ENCODE measurements at places on chromosomes 4 and X.

GRCh38 chrX:11406109-11406765 is 113.0 kb downstream of the AMELX start:
- DNase-seq, result no peak

DNA sequence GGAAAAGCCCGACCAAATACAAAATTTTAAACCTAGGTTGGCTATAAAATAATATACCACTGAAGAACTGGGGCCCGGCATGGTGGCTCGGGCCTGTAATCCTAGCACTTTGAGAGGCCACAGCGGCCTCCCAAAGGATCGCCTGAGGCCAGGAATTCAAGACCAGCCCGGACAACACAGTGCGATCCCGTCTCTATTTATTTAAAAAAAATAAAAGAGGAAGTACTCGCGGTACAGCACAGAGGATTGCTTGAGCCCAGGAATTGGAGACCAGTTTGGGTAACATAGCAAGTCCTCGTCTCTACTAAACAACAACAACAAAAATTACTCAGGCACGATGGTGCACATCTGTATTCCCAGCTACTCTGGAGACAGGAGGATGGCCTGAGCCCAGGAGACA is 44.8 kb upstream of the CDKN2AIP start:
- no peak for DNase-seq

GRCh38 chr4:155248002-155248896 is 39.8 kb downstream of the NPY2R start:
- DNase-seq, result no peak

DNA sequence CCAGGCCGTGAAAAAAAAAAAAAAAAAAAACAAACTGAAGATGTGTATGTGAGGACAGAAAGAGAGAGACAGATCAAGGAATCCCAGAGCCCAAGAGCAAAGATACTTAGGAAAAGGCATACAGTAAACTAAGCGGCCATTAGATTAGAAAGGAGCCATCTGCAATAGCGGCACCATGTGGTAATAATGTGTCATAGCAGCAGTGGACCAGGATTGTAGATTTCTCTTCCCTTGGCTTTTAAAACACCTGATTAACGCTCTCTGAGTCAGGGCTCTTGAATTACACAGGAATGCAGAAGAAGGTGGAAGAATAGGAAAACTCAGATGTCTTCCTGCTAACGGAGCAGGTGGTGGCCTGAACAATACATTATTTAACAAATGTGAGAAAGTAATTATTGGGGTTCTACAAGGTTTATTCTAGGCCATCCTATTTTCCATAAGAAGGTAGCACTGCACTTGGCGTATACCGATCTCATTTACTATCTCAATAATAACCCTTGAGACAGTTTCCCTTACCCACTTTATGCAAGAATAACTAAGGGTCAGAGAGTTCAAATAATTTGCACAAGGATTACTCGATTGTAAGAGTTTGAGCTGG is 182.7 kb downstream of the KCNIP4 start:
- DNase-seq, result no peak

DNA sequence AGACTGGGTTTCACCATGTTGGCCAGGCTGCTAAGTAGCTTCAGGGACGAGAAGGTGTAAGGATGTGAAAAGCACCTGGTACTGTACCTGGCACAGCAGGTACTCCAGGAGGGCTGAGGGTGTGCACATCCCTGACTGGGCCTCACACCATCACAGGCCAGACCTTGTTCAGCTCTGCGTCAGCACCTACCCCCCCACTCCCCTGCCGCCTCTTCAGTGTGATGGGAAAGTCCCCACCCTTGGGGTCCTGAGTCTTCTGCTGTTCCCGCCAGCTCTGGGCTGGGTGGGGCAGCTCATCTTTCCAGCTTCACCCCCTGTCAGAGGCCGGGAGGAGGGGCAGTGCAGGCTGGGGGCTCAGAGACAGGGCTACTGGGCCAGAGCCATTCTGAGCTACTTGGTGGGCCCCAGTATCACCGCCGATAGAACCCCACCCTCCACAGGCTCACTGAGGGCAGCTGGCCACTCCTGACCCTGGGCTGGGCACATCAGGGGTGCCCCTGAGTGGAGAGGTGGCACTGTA is 6.7 kb upstream of the SH3BP2 start:
- DNase-seq, result peak; percentile 86

- DNase-seq, result no peak
These were observed 122.1 kb downstream of the REELD1 start for GRCh38 chr4:146336410-146336807.

GRCh38 chr4:139735381-139736273 is 70.0 kb downstream of the MGST2 start:
- no peak for DNase-seq
